ENCODE measurements at places on chromosomes 16 and 17.

GRCh38 chr16:55333684-55334083 is 9.7 kb downstream of the IRX6 start:
- DNase-seq = peak; percentile 19

GRCh38 chr17:77285594-77286390 is 145.0 kb downstream of the SEC14L1 start:
- DNase-seq = no peak

- no peak for DNase-seq
Observed at GRCh38 chr17:62572888-62573401, 54.5 kb upstream of the MRC2 start.

DNA sequence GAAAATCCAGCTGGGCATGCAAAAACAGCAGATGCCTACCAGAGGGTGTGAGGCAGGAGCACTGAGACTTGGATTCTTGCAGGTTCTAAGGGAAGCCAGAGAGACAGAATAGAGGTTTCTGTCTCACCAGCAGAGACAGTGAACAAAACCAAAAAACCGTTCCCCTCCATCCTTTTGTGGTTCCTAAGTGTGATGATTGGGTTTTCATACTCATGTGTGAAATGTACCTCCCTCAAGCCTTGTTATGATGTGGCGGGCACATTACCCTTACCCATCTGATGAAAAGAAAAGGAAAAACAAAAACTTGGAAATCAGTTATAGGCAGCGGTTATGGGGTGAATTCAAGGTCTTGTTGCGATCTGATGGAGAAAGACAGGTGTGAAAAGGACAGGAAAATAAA is 172.6 kb upstream of the CDH13 start:
- DNase-seq = no peak

GRCh38 chr17:49168706-49169105 is 36.1 kb downstream of the B4GALNT2 start:
- no peak for DNase-seq

GRCh38 chr16:87560428-87561199 is 41.7 kb upstream of the JPH3 start:
- DNase-seq = peak; percentile 50

- no peak for DNase-seq
Observed at GRCh38 chr17:67482764-67483163, 105.7 kb downstream of the PITPNC1 start.

DNA sequence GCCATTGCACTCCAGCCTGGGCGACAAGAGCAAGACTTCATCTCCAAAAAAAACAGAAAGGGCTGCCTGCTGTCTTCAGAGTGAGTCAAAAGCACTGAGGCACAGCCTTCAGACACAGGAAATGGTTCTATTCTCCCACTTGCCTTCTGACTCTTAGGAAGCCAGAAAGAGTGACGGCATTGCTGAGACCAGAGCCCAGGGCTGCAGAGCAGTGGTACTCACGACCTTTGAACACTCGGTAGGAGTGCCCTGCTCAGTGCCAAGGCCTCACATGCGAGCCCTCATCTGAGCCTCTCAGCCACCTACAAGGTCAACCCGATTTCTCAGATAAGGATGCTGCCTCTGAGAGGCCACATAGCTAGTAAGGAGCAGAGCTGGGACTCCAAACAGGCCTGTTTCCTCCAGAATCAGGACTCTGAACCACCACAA is 3.5 kb upstream of the ITGAE start:
- no peak for DNase-seq

DNA sequence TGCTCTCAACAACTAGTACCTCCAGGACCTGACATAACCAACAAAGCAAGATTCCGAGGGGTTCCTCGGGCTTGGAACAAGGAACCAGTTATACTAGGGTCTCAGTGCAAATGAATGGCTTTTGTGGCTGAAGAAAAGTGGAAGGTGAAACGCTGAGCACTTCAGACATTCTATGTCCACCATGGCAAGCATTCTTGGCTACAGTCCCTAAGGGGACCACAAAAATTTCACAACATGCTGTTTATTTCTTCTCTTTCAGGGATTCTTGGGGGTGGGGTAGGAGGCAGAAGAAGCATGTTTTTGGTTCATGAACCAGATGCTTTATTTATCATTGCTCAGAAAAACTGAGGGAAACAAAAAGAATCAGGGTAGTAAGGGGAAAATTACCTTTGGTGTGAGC is 479.9 kb upstream of the CDH11 start:
- DNase-seq = no peak

GRCh38 chr17:55859301-55859795 is 108.5 kb downstream of the PCTP start:
- no peak for DNase-seq

DNA sequence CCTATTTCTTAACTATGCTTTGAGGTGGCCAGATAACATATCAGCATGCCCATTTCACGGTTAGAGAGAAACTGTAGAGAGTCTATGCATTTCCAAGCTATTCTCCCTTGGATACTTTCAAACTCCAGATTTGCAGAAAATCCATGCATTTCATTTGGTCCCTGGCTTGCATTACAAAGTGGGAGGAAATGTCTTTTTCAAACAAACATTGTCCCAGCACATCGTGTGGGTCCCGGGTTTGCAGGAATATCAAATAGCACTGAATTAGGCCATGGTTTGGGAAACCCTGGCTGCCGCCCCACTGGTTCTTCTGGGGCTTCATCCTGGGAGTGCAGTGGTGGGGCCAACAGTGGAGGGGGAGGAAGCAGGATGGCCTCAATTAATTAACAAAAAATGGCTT is 171.9 kb downstream of the IRX5 start:
- DNase-seq = no peak

Measured in hematopoietic multipotent progenitor cell treated with erythropoietin and hydrocortisone succinate and interleukin-3 and kit ligand, for 8 days (in vitro differentiated cells).